ENCODE measurements at places on chromosomes 13 and 19. TPM values are rescaled to one million over a fixed set of nuclear protein-coding genes. Genes with fewer than 3 reads are reported as not detected.

The ZNF554 gene
- polyA plus RNA-seq = 9.4 TPM

The LAMP1 gene
- 191 TPM for polyA plus RNA-seq

The PEAK3 gene
- 0.08 TPM for polyA plus RNA-seq

The ZC3H13 gene
- 83.0 TPM for polyA plus RNA-seq

The GAPDHS gene
- polyA plus RNA-seq = not detected
